ENCODE measurements at places on chromosomes 7 and 10. TPM values are rescaled to one million over a fixed set of nuclear protein-coding genes. Genes with fewer than 3 reads are reported as not detected.

Gene TRIM50
- not detected for total RNA-seq

Gene ACBD5
- 72.0 TPM for total RNA-seq

Gene PTPRE
- total RNA-seq, result 31.8 TPM

Gene NFKB2
- total RNA-seq, result 1.6 TPM

All from diencephalon (tissue), 1 donor.